ENCODE measurements at places on chromosomes 2 and 18. TPM values are rescaled to one million over a fixed set of nuclear protein-coding genes. Genes with fewer than 3 reads are reported as not detected.
A peak's percentile ranks its signal among the peaks of the same experiment; 100 is the strongest.

- DNase-seq, result no peak
Observed at GRCh38 chr2:2647141-2647541, 316.1 kb upstream of the MYT1L start.

GRCh38 chr2:134712736-134713135, 6.1 kb downstream of the TMEM163 start:
- no peak for DNase-seq

GRCh38 chr2:95207111-95207961, at the start of gene ZNF892:
ZNF892 (plus strand) TSS chr2:95207521; CDS start chr2:95207816, 295 bp downstream.
- DNase-seq, result peak; percentile 94

- no peak for DNase-seq
Observed at GRCh38 chr2:179809606-179810005, 51.8 kb downstream of the ZNF385B start.

GRCh38 chr2:215537611-215538010, 101.7 kb upstream of the FN1 start:
- DNase-seq, result no peak

GRCh38 chr2:171346723-171347557, 86.8 kb downstream of the METTL8 start:
- DNase-seq, result no peak

- no peak for DNase-seq
Observed at GRCh38 chr2:150938527-150938926, 323.1 kb downstream of the RBM43 start.

- no peak for DNase-seq
Observed at GRCh38 chr18:69981948-69982347, 34.3 kb upstream of the CD226 start.

- peak; percentile 51 for DNase-seq
Observed at GRCh38 chr18:13587001-13587400, 139.4 kb downstream of the FAM210A start.

GRCh38 chr2:176122052-176122682, 352 bp upstream of the HOXD9 start:
- no peak for DNase-seq

HOXD10 gene
- not detected for total RNA-seq

CFAP65 gene
- total RNA-seq, result not detected

GALNT5 gene
- total RNA-seq, result 5.3 TPM

FOXI3 gene
- total RNA-seq, result not detected

GMPPA gene
- total RNA-seq, result 42.5 TPM

VWA3B gene
- not detected for total RNA-seq

Data from osteocyte (in vitro differentiated cells).